ENCODE measurements at places on chromosomes 2 and 18.
A peak's percentile ranks its signal among the peaks of the same experiment; 100 is the strongest.

DNA sequence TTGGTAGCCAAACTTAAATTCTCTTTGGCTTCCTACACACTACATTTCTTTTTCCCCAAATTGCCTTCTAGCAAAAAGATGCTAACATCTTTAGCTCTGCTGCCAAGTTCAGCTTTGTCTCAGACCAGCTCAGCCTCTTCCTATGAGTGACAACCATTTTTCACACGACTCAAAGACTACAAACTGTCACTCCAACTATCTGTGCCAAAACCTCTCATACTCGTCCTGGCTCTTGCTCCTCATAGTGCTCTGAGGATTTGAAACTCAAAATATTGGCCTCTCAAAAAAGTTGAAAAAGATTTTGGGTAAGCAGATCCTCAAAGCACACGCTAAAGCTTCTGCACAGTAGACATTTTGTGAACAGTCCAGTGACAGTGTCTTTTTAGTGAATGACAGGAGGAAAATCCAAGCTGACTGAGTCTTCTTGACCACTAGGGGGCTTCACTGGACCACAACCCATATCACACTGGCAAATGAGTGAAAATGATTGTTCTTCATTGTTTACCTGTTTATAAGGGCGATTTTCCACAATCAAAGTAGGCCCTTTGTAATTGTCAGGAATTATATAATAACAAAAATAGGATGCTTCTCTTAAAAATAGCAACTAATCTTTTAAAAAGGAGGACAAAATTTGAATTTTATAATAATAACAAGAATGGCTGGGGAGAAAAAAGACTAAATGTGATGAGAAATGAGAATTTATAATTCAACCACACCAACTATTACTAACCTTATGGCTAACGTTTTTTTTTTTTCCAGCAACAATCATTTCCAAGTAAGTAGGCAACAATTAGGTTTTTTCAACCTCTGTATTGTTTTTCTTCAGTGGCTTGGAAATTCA lies 85.5 kb upstream of the PGAP1 start:
- DNase-seq = peak; percentile 11

DNA sequence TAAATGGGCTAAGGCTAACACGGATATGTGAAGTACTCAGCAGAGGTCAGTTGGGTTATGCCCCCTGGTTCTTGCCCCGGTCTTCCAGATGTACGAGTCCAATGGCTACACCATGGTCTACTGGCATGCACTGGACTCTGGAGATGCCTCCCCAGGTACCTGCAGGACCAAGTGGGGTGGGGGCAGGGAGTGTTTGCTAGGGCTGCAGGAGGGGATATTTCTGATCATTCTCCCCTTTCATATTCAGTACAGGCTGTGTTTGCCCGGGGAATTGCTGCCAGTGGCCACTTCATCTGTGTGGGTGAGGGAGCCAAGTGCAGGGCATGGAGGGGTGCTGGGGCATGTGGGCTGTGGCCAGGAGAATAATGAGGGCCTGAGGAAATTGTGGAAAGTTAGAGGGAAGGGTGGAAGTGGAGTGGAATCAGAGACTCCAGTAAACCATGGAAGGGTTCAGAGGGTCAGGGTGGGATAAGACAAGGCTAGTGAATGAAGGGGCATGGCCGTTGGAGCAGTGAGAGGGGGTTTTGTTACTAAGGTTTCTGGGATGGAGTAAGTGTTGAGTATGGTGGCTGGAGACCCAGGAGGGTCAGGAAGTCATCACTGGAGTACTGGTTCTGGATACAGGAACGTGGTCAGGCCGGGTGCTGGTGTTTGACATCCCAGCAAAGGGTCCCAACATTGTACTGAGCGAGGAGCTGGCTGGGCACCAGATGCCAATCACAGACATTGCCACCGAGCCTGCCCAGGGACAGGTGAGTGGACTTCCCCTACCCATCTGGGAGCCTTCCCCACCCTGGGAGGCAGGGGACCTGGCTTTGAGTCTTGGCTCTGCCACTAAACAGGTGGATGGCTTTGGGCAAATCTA lies 1.9 kb downstream of the WDR54 start:
- no peak for DNase-seq

- no peak for DNase-seq
Observed at GRCh38 chr2:205775097-205775877, 93.0 kb downstream of the NRP2 start.

GRCh38 chr18:77366067-77366719 lies 116.5 kb downstream of the GALR1 start:
- DNase-seq = no peak

GRCh38 chr2:207530160-207531031 lies 634 bp downstream of the CREB1 start:
- peak; percentile 51 for DNase-seq

- DNase-seq = no peak
Observed at GRCh38 chr2:119196301-119197125, 27.1 kb upstream of the STEAP3 start.

DNA sequence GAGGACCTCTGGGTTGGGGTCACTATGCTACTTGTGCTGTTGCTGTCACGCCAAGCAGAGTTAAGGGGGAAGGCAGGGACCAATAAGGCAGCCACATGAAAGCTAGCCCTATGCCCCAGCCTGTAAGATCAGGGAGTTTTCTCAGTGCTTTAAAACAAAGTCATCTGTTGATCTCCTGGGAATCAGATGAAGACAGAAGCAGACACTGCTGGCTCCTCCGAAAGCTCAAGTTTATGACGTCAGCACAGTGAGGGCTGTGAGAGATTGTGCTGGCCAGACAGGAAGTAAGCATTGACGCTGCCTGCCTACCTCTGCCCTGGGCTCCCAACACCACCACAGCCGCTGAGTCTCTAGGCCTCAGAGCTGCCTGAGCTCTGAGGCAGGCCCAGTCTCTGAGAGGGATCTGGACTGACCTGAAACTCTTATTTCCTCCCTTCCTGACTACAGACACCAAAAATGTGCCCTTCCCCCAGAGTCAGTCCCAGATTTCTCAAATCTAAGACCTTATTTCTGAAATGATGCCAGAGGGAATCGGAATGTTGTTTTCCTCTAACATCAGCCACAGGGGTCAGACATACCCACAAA lies 118.1 kb upstream of the EPAS1 start:
- DNase-seq = peak; percentile 51

DNA sequence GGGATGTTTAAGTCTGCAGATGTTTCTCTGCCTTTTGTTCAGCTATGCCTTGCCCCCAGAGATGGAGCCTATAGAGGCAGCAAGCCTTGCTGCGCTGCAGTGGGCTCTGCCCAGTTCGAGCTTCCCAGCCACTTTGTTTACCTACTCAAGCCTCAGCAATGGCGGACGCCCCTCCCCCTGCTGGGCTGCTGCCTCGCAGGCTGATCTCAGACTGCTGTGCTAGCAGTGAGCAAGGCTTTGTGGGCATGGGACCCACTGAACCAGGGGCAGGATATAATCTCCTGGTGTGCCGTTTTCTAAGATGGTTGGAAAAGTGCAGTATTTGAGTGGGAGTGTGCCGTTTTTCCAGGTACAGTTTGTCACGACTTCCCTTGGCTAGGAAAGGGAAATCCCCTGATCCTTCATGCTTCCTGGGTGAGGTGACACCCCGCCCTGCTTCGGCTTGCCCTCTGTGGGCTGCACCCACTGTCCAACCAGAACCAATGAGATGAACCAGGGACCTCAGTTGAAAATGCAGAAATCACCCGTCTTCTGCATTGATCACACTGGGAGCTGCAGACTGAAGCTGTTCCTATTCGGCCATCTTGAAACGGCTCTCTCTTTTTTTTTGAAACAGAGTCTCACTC lies 27.6 kb upstream of the ADAM23 start:
- DNase-seq = no peak

DNA sequence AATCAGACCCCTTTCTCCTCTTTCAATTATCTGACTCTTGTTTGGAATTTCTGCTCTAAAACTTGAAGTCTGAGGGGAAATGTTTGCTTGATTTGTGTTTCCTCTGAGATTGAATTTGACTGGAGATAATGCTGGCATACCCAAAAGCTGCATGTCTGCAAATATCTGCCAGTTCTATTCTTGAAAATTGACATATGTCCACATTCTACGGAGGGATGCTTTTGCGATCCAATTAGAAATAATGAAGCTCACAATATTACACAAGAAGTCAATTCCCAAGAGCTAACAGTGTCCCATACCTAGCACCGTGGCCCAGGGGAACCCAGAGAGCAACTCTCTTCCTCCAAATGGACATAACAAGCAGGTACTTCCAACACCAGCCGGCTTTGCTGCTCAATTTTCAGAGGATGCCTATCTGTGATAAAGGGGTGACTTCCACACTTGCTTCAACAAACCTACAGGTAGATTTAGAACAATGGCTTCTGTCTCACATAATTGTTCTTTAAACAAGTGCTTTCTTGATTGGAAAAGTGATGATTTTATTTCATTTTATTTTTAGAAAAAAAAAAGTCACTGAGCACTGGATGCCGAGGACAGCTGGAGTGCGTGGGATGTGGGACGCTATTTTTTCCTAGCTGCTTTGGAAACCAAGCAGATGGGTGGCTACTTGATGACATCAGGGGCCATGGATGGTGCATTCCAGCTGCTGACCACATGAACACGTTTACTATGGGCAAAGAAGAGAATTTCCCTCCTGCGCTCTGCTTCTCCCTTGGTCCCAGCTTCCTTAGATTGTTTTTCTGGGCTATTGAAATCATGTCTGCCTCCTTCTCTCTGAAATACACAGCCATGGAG lies 488.9 kb downstream of the RNF144A start:
- no peak for DNase-seq

DNA sequence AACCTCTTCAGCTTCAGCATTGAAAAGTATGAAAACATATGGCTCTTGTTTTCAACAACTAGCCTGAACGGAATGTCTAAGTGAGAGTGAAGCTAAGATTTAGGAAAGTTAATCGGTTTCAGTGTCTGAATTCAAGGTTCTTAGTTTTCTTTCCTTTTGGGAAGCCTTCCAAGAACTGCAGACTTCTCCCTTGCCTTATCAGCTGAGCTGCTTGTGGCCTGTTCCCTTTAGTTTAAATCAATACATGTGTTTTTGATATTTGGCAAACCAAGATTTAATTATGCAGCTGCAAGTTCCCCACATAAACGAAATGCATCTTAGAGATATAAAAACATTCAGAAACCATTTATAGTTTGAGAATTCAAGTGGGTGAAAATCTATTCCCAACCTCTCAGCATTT lies 274.3 kb upstream of the NRP2 start:
- DNase-seq = no peak

Measured in activated CD4-positive, alpha-beta T cell treated with anti-CD3 and anti-CD28 coated beads, Interleukin-2, amount 50 U/mL, for 1 hour (primary cell).